Cerebellum (tissue), 4 donors: ENCODE measurements at places on chromosomes 11 and 22. TPM values are rescaled to one million over a fixed set of nuclear protein-coding genes. Genes with fewer than 3 reads are reported as not detected.

GRCh38 chr22:35454416-35455054 is 54.6 kb downstream of the MCM5 start:
- DNase-seq = no peak

- no peak for DNase-seq
Observed at GRCh38 chr11:62069986-62070919, 53.6 kb upstream of the INCENP start.

GRCh38 chr11:24234822-24235508 is 261.9 kb upstream of the LUZP2 start:
- DNase-seq = no peak

GRCh38 chr11:26573896-26574295 is 1.8 kb upstream of the MUC15 start:
- no peak for DNase-seq

- no peak for DNase-seq
Observed at GRCh38 chr11:77959434-77959833, 35.0 kb downstream of the INTS4 start.

GRCh38 chr22:44031158-44031952 is 7.3 kb downstream of the PARVB start:
- DNase-seq = no peak

DNA sequence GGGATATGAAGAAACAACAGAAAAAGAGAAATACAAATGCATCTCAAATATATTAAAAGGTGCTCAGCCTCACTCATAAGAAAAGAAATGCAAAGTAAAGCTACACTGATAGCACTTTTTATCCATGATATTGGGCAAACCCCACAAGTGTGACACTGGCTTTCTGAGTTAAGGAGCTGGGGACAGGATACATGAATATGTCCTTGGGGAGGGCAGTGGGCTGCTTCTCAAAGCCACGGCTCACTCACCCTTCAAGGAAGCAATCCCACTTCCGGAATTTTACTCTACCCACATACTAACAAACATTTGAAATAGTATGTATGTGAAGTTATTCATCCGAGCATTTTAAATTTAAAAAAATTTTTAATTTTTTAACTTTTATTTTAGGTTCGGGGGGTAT is 41.1 kb upstream of the SLC22A12 start:
- DNase-seq = no peak

GRCh38 chr11:108709741-108710140 is 44.9 kb downstream of the DDX10 start:
- no peak for DNase-seq

DNA sequence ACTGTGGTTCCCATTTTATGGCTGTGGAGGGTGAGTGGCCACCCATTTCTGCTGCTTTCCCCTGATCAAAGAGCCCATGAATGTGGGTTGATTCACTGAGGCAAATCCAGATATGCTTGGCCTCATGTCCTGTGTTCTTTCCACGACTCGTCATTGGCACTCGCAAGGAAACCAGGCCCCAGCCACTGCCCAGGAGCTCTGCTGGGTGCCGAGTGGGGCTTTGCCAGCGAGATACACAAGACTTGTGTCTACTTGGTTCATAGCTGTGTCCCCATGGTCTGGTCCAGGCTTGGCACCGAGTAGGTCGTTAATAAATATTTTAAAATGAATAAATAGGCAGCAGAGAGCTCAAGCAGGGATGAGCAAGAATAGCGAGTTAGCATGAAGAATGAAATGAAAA is 1291.5 kb downstream of the TBC1D22A start:
- DNase-seq = no peak

GRCh38 chr22:23233084-23233531 is 52.8 kb downstream of the BCR start:
- DNase-seq = peak; percentile 61

GRCh38 chr11:122670131-122670530 is 14.6 kb downstream of the UBASH3B start:
- no peak for DNase-seq

GRCh38 chr22:17774206-17774925 is at the start of gene BID:
TSS of gene BID (minus strand) at chr22:17774469. CDS start at chr22:17750116, 24,353 bp downstream.
- peak; percentile 54 for DNase-seq

DNA sequence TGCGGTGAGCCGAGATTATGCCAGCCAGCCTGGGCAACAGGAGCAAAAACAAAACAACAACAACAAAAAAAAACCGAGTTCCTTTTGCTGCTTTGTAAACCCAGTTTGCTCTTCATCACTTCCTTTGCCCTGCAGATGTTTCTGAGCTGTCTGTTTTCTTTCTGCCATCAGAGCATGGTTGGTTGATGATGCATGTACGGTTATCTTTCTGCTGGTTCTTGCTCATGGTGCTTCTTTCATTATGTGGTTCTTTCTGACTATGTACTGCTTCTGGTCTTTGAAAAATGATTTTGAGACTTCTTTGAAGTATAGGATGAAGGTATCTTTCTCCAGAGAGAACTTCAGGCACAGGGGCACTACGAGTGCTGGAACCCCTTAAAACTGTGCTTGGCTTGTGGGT is 13.2 kb downstream of the TANGO2 start:
- no peak for DNase-seq

DNA sequence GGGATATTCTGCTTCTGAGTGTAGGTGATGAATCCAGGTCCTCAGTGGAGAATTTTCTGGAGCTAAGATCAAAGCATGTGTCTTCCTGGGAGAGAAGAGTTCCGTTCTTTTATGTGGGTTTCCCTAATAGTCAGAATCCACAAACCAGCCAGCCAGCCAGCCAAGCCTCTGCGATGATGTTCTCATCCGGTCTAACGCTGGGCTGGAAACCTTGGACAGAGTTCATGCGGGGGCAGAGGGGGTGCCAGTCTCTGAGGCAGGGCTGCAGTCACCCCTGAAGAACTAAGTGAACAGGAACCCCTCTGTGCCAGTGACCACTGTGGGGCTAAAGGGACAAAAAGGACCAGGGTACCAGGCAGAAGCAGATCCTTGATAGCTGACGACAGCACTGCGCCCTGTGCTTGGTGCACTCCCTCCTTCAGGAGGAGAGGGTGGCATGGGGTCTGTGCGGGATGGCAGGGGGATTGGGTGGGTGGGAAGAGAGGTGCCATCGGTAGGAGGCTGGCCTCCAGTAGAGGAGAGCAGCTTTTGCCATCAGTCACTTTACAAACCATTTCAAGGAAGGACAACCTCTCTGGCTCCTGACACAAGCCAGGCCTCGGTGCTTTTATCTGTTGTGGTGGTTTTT is 27.1 kb downstream of the ADAMTS15 start:
- no peak for DNase-seq

DNA sequence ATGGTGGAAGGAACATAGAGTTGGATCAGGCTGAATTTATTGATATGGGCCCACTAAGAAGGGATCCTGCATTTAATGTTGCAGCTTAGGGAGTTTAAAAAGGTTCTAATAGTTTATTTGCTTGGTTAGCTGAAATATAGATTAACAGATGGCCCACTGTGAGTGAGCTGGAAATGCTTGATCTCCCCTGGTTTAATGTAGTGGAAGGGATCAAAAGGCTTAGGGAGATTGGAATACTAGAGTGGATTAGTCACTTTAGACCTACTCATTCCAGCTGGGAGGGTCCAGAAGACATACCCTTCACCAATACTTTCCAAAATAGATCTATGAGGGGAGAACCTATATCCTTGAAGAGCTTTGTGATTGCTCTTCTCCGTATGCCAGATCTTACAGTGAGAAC is 130.1 kb upstream of the ZC3H12C start:
- DNase-seq = no peak

DNA sequence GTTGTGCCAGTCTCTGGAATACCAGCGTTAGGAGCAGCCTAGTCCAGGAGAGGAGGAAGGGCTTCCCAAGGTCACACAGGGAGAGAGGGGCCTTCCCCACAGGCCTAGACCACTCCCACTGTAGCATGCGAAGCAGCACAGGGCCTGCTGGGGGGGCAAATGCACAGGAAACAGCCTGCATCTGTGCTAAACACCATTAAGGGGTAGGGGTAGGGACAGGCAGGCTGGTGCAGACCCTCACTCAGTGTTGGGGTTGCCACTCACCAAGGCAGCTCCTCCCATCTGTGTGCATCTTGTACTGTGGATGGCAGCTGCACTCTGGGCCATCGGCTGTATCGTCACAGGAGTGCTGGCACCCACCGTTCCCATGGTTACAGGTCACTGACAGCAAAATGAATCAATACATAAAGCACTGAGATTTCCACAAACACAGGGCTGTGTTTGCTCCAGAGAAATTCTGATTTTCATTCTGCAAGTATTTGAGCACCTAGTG is 24.9 kb downstream of the SCUBE2 start:
- no peak for DNase-seq

GRCh38 chr11:69773626-69774353 is 1.4 kb downstream of the FGF4 start:
- DNase-seq = no peak

- DNase-seq = no peak
Observed at GRCh38 chr11:108854346-108854745, 189.5 kb downstream of the DDX10 start.

GRCh38 chr11:38006466-38006865 is 1408.4 kb upstream of the RAG2 start:
- no peak for DNase-seq

DNA sequence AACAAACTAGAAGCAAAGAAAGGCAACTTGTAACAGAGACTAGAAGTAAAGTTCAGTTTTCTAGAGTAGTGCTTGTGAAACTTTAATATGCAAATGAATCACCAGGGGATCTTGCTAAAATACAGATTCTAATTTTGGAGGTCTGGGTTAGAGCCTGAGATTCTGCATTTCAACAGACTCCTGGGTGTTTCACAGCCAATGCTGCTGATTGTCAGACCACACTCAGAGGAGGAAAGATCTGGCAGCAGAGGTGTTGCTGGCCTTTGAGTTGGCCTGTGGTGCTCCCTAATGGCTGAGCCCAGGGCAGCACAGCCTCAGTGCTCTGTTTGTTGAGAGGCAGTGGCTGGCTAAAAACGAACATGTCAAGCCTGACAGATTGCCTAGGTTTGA is 5.4 kb downstream of the CRY2 start:
- DNase-seq = no peak

The MMP10 gene
- total RNA-seq = not detected

The GGT5 gene
- 2.3 TPM for total RNA-seq

The DGCR6 gene
- 8.6 TPM for total RNA-seq

The OVCH2 gene
- total RNA-seq = not detected

The ABTB2 gene
- total RNA-seq = 12.3 TPM

The CCDC81 gene
- 3.4 TPM for total RNA-seq
